Activated CD8-positive, alpha-beta T cell treated with anti-CD3 and anti-CD28 coated beads for 36 hours (primary cell): ENCODE measurements at places on chromosomes 6 and 20. TPM values are rescaled to one million over a fixed set of nuclear protein-coding genes. Genes with fewer than 3 reads are reported as not detected.

DNA sequence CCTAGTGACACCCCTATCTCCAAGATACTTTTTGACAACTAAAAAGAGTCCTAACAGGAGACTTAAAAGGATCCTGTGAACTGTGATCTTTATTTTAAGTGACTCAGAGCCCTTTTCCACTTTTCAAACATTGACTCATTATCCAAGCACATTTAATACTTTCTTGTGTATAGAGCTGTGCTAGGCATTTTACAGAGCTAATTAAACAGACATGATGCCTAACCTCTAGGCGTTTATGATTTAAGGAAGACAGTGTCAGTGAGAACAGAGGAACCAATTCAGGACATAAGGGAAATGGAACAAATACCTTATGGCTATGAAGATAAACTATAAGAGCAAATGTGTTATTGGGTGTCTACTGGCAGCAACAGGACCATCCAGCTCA, 282.6 kb downstream of the TPBG start:
- H3K4me3 ChIP-seq = no peak overlapping the region
- H3K27ac ChIP-seq = no peak overlapping the region
- no peak for DNase-seq

DNA sequence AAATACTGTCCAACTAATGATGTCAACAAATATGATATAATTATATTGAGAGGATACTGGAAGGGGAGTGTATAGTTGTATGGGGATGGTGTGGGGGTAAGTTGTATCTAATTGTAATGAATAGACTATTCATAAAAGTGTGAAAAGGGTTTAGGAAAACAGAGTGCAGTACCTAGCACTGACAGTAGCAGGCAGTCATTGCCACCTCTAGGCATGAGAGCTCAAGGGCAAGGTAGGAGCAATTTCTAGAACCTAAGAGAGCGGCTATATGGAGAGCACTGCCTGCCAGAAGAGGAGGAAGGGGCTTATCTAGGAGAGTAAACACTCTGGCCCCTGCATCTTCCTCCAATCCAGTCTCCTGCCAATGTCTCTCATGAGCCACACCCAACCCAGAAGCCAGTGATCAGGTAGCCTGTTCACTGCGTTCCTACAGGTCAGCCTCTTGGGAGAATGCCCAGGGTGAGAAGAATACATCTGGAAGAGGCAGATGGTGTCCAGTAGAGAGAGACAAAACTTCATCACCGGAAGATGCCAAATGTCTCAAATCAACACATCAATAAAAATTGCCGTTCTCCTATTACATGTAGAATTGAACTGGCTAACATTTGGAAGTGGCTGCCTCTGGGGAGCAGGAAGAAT, 200.0 kb downstream of the LY86 start:
- H3K4me1 ChIP-seq = peaks cover 7% of the 10 kb centered on the region
- no peaks in the 10 kb centered on the region for H3K36me3 ChIP-seq
- peak; percentile 56 for DNase-seq
- H3K27ac ChIP-seq = no peak overlapping the region

DNA sequence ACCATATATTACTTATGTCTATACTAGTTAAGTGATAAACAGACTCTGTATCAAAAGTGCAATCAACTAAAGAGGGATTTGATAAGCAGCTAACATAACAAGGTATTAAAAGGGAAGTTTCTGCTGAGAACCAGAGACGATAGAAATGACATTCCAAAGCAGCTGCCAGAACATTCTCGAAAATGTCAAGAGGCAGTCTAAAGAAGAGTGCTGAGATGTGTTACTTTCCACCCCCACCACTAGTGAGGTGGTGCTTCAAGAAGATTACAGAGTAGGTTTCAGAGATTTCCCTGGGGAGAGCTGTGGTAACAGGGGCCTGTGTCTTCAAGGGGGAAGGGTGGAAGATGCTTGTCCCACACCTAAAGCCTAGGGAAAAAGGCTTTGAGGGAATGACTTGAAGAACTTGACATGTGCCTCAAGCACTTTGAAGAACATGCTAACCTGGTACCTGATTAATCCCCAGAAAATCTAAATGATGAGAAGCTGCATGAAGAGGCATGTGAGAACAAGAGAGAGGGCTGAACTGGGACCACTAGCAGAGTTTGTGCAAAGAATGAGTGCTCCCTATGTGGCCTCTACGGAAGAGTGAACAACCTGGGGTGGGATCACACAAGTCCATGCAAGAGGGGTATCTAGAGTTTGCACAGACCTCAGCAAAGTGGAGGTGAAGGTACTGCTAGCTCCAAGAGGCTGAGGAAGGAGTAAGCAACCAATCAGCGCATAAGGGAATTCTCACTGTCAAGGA, 5.0 kb downstream of the FAM184A start:
- no peak overlapping the region for H3K4me3 ChIP-seq
- H3K27ac ChIP-seq = no peak overlapping the region
- DNase-seq = no peak
- H3K36me3 ChIP-seq = no peaks in the 10 kb centered on the region
- H3K4me1 ChIP-seq = peaks cover 34% of the 10 kb centered on the region

GRCh38 chr6:169106176-169106575, 147.5 kb downstream of the THBS2 start:
- no peak overlapping the region for H3K4me3 ChIP-seq
- H3K36me3 ChIP-seq = no peaks in the 10 kb centered on the region
- no peak overlapping the region for H3K27ac ChIP-seq
- no peaks in the 10 kb centered on the region for H3K4me1 ChIP-seq

DNA sequence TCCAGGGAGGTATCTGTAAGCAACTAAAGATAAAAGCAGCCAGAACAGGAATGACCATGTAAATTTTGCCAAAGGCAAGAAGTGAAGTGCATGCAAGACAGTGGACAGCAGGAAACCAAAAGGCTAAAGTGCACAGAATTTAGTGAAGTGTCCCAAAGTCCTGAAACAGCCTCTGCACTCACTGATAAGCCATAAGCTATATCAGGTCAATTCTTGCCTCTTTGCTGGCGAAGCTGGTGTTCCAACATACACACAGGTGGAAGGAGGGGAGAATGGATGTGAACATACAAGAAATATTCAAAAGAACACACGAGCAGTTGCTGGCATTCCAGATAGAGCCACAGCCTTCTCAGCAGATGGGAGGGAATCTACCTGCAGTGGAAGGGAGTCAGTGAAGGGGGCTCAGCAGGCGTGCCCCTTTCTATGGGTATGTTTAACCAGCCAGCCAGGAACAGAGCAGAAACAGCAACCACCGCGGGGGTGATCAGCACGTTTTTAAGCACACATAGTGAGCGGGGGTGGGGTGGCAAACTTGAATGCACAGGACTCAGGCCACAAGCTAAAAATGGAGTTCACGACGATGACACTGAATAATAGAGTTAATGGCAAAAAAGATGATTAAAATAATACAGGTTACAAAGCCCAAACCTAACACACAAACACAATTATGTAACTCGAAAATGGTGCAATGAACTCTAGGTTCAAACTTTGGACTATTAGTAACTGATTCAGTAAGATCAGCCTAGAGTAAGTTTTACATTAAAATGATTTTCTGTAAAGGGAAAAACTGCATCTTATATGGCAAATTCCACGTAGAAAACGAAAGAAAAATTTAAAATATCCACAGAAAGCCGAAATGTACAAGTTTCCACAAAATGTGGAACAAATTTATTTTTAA, 1.2 kb downstream of the ECI2 start:
- H3K27me3 ChIP-seq = no peaks in the 10 kb centered on the region
- peak; percentile 78 for DNase-seq
- peaks cover 36% of the 10 kb centered on the region for H3K36me3 ChIP-seq
- H3K27ac ChIP-seq = peak overlapping the region; percentile 89

DNA sequence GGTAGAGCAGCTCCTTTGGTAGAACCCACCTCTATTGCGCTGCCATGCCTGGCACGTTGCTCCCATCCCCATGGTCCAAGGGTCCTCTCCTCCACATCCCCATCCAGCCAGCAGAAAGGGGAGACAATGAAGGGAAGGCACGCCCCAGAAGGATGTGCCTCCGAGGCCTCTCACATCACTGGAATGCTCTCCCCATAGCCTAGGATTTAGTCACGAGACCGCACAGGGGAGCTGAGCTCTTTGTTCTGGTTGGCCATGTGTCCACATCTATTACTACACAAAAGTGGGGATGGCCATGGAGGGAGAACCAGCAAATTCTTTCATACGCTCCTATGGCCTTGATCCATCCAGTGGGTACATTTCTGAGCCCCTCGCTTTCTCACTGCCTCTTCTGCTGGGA, 60.5 kb upstream of the SALL4 start:
- H3K4me3 ChIP-seq = no peak overlapping the region
- H3K27me3 ChIP-seq = peaks cover 11% of the 10 kb centered on the region
- H3K36me3 ChIP-seq = no peaks in the 10 kb centered on the region
- H3K4me1 ChIP-seq = no peaks in the 10 kb centered on the region
- DNase-seq = no peak
- no peak overlapping the region for H3K27ac ChIP-seq

GRCh38 chr20:57900226-57900905, 190.6 kb upstream of the PMEPA1 start:
- no peak overlapping the region for H3K27ac ChIP-seq
- H3K27me3 ChIP-seq = peaks cover 14% of the 10 kb centered on the region
- H3K36me3 ChIP-seq = no peaks in the 10 kb centered on the region

DNA sequence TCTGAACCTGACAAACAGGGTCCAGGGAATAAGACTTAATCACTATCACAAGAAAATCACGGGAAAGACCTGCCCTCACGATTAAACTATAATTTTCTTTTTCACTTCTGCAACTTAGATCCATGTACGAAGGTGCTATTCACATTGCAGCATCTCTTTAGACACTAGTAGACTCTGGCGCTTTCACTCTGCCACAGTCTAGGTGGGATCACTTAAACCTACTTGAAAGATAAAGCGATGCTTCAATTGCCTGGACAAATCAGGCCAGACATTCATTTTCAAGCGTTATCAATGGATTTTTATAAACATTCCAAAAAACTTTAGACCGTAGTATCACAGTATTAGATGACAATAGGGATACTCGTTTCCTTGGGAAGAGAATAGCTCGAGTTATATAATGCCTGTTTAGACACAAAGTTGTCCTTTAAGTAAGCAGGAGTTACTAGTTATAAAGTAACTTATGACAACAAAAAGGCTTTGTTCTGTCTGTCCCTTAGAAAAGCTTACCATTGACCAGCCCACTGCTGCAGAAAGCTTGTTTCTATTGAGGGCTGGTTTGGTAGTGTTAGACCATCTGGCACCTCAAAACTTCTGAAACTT, 367.3 kb downstream of the UTRN start:
- no peaks in the 10 kb centered on the region for H3K27me3 ChIP-seq
- H3K27ac ChIP-seq = no peak overlapping the region
- H3K4me1 ChIP-seq = peaks cover 32% of the 10 kb centered on the region
- no peak for DNase-seq
- peaks cover 5% of the 10 kb centered on the region for H3K36me3 ChIP-seq

GRCh38 chr6:82629921-82630320, 266.3 kb downstream of the TPBG start:
- H3K27me3 ChIP-seq = no peaks in the 10 kb centered on the region
- no peaks in the 10 kb centered on the region for H3K4me1 ChIP-seq
- H3K36me3 ChIP-seq = no peaks in the 10 kb centered on the region
- H3K4me3 ChIP-seq = no peak overlapping the region

DNA sequence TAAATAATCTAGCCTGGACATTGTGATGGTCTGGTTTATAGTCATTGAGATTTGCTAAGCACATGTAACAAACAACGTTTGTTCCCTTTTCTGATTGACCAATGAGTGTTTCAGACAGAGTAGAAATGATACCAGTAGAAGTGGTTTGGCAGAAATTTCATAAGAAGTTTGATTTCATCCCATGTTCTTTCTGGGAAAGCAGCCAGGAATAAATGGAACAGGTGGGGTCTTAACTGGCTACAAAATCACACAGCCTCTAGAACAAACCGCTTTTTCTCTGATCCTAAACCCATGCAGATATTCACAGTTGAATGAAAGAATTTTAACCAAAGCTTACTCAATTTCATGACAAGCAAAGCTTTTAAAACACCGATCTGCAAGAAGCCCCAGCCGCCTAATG, 227.5 kb downstream of the UST start:
- DNase-seq = no peak
- H3K27ac ChIP-seq = no peak overlapping the region
- no peak overlapping the region for H3K4me3 ChIP-seq
- H3K36me3 ChIP-seq = no peaks in the 10 kb centered on the region

GRCh38 chr6:136483906-136484305, 66.3 kb downstream of the MAP7 start:
- no peaks in the 10 kb centered on the region for H3K4me1 ChIP-seq
- no peak overlapping the region for H3K27ac ChIP-seq
- DNase-seq = no peak
- no peak overlapping the region for H3K4me3 ChIP-seq
- H3K27me3 ChIP-seq = no peaks in the 10 kb centered on the region

- no peak for DNase-seq
- peaks cover 57% of the 10 kb centered on the region for H3K4me1 ChIP-seq
- H3K36me3 ChIP-seq = peaks cover 45% of the 10 kb centered on the region
These were observed 805 bp downstream of the PHF1 start for GRCh38 chr6:33411632-33412005.

DNA sequence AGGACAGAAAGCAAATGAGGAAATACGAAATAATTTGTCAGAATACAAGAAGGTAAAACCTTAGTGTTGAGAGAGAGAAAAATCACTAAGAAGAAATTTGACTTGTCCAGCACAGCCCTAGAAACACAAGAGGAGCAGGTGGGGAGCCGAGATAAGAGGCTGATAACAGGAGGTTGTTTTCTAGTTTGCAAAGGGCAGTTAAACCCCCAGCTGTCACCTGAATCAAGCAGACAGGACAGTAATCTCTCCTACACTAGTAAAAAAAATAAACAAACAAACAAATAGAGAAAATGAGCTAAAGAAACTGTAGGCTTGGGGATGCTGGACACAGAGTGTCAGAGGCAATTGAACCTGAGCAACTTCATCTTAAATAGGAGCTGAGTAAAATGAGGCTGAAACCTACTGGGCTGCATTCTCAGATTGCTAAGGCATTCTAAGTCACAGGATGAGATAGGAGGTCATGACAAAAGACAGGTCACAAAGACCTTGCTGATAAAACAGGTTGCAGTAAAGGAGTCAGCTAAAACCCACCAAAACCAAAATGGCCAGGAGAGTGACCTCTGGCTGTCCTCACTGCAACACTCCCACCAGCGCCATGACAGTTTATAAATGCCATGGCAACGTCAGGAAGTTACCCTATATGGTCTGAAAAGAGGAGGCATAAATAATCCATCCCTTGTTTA, 40.4 kb downstream of the FAM184A start:
- no peaks in the 10 kb centered on the region for H3K36me3 ChIP-seq
- no peak for DNase-seq
- no peaks in the 10 kb centered on the region for H3K27me3 ChIP-seq
- H3K27ac ChIP-seq = no peak overlapping the region
- H3K4me1 ChIP-seq = peaks cover 2% of the 10 kb centered on the region

Gene TSPO2
- total RNA-seq = not detected

Gene SMLR1
- not detected for total RNA-seq

Gene SLC22A16
- total RNA-seq = not detected

Gene SRSF3
- total RNA-seq = 404 TPM

Gene ELOVL2
- not detected for total RNA-seq

Gene CDK19
- 13.1 TPM for total RNA-seq
